ENCODE measurements at places on chromosomes 4 and X.

- no peak for DNase-seq
These were observed 64.4 kb downstream of the CXCL13 start for GRCh38 chr4:77669946-77670590.

DNA sequence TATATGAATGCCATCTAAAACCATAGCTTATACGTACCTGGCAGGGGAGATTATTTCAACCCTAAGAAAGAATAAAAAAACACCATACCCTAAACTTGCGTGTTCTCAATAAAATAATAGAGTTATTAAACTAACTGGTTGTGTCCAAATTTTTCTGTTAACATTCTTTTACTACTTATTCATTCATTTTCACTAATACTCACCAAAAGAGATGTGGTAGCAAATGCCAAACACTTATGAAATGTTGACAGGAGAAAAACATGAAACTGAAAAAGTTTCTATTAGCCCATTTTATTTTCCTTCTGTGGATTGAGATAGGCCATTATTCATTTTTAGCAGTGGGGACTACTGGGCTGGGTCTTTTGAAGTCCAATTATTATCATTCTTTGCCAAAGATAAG lies 102.0 kb downstream of the TSPAN5 start:
- no peak for DNase-seq

DNA sequence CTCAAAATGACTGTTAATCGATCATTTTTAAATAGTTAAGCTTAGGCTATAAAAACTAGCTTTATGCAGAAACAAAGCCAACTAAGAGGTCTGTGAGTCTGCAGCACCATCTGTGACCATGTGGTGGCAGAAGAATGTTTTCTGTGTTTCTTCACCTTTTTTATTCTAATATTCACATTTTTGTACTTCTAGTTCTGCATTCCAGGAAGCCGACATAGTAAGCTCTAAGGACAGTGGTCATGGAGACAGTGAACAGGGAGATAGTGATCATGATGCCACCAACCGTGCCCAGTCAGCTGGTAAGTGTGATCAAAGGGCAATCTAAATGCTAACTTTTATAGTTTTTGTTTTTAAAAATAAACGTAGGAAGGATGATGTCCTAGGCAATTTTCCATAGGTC lies 5.6 kb downstream of the PCDH10 start:
- DNase-seq, result no peak

GRCh38 chr4:144653781-144654545 lies 8.0 kb downstream of the HHIP start:
- DNase-seq, result no peak

GRCh38 chr4:96375367-96375766 lies 535.5 kb downstream of the PDHA2 start:
- DNase-seq, result no peak

DNA sequence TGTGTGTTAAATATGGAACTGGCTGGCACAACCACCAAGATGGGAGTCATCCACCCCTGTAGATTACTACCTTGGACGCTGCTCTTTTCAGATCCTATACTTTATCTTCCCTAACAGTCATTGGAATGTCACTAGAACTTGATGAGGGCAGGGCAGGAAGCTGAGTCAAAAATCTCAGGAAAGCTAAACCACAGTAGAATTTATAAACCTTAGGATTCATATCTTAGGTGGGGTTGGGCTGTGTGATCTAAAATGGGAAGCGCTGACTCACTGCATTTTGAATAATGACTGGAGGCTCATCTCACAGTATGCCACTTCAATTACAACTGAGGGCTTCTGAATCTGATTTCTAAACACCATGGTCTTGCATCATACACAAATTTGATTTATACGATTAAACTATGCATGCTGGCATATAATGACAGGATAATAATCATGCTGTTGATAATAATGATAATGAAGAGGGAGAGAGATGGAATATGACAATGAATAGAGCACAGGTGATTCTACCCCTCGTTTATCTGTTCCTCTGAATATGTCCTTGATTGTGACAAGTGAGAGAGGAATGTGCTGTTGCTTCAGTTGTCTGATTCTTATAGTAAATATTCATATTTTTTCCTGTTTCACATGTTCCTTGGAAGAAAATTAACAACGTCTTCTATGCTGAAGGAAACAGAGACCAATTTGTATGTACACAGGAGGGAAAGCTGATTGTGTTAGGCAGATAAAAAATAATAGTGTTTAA lies 270.3 kb upstream of the HS3ST1 start:
- no peak for DNase-seq

DNA sequence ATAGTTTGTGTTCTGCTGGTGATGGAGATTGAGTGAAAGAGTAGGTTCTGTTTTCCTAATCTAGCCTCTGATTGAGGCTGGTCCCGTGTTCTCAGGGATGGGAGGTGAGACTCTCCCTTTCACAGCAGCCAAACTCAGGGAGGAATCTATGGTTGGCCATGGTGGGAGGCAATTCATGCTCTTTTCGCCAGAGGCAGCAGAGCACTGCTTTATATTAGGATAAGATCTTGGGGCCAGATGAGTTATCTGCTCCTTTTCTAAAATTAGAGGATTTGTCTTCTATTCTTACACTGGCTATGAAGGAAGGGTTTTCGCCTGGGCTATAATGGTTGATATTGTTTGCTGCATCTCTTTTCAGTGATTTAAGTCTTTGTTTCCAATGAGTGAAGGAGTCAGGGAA lies 63.9 kb upstream of the NLGN4X start:
- DNase-seq, result no peak

DNA sequence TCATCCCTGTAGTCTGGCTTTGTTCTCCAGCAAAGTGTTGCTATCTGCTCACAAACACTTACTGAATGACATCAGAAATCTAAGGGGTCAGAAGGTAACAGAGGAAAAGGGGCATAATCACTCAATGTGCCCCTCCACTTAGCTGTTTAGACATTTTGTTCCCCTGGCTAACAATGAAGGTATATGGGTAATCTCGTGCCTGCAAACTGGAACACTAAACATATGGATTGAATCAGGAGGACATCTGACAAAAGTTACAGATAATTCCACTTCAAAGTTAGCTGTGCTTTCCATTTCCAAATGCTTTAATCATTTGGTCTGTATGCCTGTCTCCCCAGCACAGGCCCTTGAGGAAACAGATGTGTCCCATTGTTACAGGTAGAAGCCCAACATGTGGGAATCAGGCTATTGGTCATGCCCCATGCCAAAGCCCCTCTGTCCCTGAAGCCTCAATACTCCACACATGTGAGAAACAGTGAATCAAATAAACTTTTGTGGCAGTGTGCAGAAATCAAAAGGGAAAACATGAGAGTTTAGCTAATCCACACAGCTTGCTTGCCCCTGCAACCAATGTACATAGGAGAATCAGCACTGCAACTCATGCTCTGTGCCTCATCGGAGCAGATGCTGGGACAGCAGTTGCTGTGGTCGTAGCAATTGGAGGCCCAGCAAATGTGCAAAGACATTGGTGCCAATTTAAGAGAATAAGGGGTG lies 111.7 kb downstream of the RNF150 start:
- DNase-seq, result no peak

GRCh38 chr4:6092131-6092530 lies 73.9 kb upstream of the C4orf50 start:
- no peak for DNase-seq

- no peak for DNase-seq
These were observed 16.2 kb upstream of the FHL1 start for GRCh38 chrX:136130931-136131833.

DNA sequence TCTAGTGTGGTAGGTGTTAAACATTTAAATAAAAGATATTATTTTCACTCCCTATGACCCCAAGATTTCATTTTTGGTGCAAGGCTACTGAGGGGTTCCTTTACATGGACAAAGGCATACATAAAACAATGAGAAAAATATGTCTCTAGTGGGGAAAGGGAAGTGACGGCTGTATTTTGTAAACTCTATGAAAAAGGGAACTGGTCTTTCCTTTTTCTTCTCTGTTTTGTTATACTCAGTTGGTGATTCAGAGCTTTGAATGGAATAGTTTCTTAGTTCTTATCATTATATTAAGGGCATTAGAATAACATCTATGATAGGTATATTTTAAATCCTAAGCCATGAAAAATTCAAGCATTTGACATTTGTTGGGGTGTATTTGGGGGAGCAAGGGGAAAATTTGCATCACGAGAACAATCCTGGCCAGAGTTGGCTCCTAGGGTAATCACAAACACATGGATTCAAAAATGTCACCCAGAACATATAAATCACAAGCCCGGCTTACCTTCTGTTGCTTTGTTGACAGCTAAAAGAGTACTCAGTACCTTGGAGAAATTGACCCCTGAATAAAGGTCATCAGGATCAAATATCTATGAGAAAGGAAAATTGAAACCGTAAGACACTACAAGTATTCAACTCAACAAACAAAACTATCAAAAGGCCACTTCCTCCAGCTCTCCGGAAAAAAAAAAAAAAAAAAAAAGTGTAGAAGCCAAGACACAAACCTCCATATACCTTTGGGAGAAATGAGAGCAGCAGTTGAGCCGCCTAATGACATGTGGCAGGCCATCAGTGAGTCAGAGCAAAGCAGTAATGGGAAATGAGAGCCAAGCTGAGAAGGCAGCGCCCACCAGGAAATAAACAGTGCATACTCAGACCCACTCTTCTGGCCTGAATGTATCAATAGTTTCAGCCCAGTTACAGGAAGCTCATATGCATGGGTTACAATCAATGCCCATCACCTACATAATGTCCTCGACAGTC lies 33.4 kb downstream of the ARHGEF6 start:
- DNase-seq, result no peak

GRCh38 chr4:26061248-26061986 lies 147.4 kb downstream of the SMIM20 start:
- no peak for DNase-seq

GRCh38 chr4:10898072-10898471 lies 213.5 kb upstream of the CLNK start:
- no peak for DNase-seq

GRCh38 chr4:173160871-173161270 lies 7.7 kb upstream of the GALNT7 start:
- DNase-seq, result no peak

- DNase-seq, result no peak
These were observed 23.2 kb downstream of the VEGFC start for GRCh38 chr4:176769514-176769913.

GRCh38 chr4:2744576-2745270 lies 11.4 kb downstream of the TNIP2 start:
- DNase-seq, result no peak

DNA sequence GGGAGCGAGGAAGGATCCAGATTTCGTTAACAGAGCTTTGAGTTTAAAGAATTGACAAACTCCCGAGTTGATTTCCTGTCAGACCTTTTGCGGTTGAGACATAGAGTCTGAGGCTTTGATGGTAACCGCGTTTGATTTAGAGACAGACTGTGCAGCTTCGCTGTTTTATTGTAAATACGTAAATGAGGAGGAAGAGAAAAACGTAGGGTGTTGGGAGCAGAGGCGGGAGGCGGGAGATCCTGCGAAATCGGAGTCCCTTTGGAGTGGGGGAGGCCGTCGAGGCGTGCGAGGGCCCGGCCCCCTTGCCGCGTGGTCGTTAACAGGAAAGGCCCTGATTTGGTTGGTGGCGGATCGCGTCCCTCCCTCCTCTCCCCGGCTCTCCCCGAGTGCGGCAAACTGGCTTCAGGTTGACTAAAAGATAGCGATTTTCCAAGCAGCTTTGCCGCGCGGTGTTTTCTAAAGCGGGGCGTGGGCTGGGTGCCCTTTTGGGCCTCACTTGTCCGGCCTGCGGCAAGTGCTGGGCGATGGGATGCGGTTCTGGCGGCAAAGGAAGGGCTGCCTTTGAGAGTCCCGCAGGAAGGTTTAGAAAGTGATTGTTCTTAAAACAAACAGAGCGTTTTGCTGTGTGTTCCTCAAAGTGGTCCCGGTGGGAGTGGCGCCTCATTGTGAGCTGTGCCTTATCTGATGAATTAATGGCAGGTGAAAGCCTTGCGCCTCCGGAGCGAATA lies 857 bp downstream of the SCML1 start:
- DNase-seq, result no peak

- DNase-seq, result no peak
These were observed 138.6 kb downstream of the AFF1 start for GRCh38 chr4:87073199-87074120.

GRCh38 chrX:131543774-131544173 lies at the start of gene OR13H1:
Gene OR13H1 (plus strand): TSS chrX:131544074. CDS start chrX:131544074, 0 bp downstream.
- DNase-seq, result no peak
